Lung (tissue), 17 donors: ENCODE measurements at places on chromosomes 16 and 17.

- DNase-seq, result peak; percentile 41
These were observed 161.7 kb upstream of the CDH5 start for GRCh38 chr16:66204756-66205155.

DNA sequence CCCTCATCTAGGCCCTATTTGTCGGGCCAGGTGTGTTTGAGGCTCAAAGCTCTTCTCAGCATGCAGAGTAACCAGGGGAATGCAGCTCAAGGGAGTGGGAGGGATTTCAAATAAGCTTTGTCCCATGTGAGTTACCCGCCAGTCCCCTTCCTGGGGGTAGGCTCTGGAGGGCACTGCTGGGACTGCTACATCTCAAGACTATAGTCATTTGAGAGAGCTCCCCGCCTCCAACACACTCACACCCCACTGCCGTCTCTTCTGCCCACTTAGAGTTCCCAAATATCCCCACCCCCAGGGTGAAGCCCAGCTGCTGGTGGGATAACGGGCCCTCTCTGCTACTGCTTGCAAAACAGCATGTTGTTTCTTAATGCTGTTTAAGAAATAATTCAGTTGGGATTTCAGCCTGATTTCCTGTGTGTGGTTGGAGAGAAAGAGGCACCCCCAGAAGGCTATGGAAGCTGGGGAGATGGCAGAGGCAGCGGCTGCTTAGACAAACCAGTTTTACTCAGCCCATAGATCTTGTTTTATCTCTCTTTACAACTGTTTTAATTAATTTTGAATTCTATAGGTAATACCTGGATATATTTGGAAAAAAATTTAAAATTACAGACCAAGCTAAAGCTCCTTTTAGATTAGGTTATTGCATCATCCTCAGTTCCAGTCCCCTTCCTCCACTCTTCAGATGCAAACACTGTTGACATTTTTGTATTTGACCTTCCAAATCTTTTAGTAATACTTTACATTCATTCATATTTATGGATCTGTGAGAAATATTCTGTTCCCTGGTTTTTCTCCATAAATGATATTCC lies 4.1 kb upstream of the MPO start:
- no peak for DNase-seq

GRCh38 chr17:75571885-75572215 lies 15.8 kb upstream of the MYO15B start:
- no peak for DNase-seq

DNA sequence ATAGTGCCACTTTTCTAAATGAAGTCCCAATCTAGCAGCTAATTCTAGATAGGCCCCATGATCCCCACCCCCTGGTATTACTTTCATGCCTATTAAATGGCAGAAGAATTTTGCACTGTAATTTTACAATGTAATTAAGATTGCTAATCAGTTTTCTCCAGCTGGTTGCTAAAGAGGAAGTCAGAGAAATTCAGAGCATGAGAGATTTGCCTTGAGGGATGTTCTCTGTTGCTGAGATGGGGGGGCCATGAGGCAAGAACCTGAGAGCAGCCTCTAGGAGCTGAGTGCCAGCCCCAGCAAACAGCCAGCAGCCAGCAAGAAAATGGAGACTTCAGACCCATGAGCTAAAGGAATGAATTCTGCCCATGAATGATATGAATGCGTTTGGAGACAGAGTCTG lies 38.9 kb downstream of the SHCBP1 start:
- no peak for DNase-seq

DNA sequence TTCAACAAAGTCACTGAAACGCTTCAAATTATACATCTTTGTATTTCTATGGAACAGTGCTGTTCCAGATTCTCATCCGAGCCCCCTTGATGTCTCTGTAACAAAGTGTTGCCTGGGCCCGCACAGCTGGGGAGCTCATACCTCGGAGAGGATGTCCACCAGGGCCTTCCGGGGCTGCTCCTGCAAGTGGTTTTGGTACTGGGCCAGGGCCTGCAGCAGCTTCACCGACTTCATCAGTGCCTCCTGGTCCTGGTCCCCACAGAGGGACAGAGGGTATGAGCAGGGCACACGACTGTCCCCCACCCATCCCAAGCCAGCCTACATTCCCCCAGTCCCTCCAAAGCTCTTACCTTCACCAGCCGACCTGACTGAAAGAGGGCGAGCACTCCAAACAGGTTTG lies 1.5 kb downstream of the MYBBP1A start:
- DNase-seq, result no peak

GRCh38 chr16:23859713-23860269 lies 24.0 kb downstream of the PRKCB start:
- DNase-seq, result no peak

GRCh38 chr16:87054856-87055255 lies 262.3 kb downstream of the C16orf95 start:
- no peak for DNase-seq

DNA sequence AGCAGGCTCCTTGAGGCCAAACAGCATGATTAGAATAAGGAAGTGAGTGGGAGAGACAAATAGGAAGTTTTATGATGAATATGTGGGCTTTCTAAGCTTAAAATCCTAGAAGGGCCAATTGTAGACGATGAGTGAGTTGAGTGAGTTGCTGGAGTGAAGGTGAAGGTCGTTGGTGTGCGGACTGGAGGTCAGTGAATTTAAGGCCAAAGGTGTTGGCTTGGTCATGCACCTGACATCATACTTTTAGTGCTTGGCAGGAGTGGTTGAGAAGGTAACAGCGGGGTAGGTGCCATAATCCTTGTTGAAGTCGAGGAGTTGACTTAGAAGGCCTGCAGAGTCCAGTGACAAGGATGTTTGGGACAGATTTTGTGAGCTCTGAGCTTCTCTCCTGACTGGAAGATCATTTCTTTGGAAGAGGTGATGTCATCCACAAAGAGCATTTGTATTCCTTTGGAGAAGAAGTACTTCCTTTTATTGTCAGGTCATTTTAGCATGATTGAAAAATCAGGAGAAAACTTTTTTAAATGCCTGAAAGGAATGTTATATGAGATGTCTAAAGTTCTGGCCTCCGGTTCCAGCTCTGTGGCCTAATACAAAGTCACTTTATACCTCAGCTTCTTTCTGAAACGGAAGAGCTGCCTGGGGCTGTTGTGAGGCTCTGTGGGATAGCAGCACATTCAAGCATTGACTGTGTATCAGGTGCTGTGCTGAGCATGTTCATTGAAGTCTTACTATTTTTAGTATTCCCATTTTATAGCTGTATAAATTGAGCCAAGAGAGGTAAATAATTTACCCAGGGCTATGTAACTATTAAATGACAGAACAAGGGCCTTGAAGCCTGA lies 53.6 kb upstream of the TBX2 start:
- no peak for DNase-seq

DNA sequence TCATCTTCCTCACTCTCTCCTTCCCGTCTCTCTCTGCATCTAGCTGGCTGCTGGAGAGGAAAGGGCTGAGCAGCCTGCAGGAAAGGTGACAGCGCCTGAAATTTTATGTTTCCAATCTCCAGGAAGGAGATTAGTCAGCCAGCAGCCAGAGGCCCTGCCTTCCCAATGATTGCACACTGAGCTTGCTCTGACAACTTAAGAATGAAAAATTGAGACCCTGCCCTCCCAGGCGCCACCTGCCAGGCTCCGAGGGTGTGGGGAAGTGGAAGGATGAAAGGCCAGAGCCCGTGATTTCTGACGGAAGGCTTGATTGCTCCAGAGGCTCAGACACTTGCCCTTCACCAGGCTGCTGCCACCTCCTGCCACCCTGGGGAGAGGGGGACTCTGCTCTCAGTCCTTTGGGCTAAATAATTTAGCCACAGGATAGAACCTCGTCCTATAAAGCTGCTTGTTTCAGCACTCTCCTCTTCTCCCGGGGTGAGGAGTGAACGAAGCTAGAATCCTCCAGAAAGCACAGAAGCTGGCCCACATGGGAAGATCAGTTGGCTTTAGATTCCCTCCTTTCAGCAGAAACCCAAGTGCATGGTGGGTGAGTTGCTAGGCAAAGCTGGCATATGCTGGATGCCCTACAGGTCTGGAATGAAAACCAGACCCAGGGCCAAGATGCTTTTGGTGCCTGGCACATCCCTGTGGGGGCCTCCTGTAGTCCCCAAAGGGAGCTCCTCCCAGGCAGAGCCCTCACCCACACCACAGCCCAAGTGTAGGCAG lies 33.5 kb downstream of the GRIN2C start:
- DNase-seq, result no peak
